ENCODE measurements at places on chromosomes 12 and 14. TPM values are rescaled to one million over a fixed set of nuclear protein-coding genes. Genes with fewer than 3 reads are reported as not detected.

The EXOC3L4 gene
- total RNA-seq, result not detected

The E2F7 gene
- total RNA-seq, result 21.5 TPM

The C14orf180 gene
- not detected for total RNA-seq

The TAS2R19 gene
- total RNA-seq, result 3.1 TPM

The RNF212B gene
- not detected for total RNA-seq

The HNF1A gene
- total RNA-seq, result not detected

The LMNTD1 gene
- total RNA-seq, result not detected

GRCh38 chr12:120713861-120714482, 3.7 kb downstream of the UNC119B start:
- H3K4me1 ChIP-seq, result peaks cover 10% of the 10 kb centered on the region
- peak; percentile 47 for DNase-seq
- H3K27me3 ChIP-seq, result no peaks in the 10 kb centered on the region
- peaks cover 37% of the 10 kb centered on the region for H3K36me3 ChIP-seq

GRCh38 chr14:32509632-32510187, 180.6 kb downstream of the AKAP6 start:
- H3K4me3 ChIP-seq, result no peak overlapping the region
- H3K27me3 ChIP-seq, result no peaks in the 10 kb centered on the region
- H3K4me1 ChIP-seq, result peaks cover 18% of the 10 kb centered on the region
- H3K36me3 ChIP-seq, result no peaks in the 10 kb centered on the region

DNA sequence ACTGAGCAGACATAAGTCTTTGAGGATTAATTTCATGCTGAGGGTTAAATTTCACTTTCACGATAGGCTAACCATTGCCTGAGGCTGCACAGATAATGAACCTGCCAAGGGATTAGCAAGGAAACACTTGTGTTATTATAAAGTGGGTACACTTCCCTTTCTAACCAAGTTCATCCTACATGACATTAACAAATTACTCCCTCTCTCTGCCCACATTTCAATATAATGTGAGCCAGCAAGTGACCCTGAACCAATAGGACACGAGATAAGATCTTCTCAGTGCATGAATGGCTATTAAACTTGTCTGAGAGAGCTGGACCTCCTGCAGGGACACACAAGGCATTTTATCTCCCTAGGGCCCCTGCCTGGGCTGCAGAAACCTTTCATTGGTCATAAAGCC, 173.5 kb downstream of the PAX9 start:
- no peak overlapping the region for H3K27ac ChIP-seq
- no peaks in the 10 kb centered on the region for H3K4me1 ChIP-seq
- H3K4me3 ChIP-seq, result no peak overlapping the region
- no peaks in the 10 kb centered on the region for H3K36me3 ChIP-seq
- DNase-seq, result no peak
- H3K27me3 ChIP-seq, result no peaks in the 10 kb centered on the region

DNA sequence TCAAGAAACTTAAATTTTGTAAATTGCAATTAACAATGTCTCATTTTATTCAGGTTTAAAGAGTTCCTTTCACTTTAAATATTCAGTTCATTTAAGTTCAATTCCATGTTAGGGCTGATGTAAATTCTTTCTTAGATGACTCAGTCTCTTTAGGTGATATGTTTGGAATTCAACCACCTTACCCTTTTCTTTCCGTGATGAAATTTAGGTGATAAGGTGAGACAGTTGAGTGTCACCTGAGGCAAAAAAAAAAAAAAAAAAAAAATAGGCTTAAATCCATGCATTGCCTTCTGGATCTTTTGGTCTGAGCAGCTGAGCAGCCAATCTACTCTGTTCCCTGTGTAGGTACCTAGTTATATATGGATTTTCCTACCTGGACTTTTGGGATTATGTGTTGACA, 299.5 kb downstream of the DAD1 start:
- peaks cover 2% of the 10 kb centered on the region for H3K4me1 ChIP-seq
- H3K27me3 ChIP-seq, result no peaks in the 10 kb centered on the region
- H3K27ac ChIP-seq, result no peak overlapping the region
- no peaks in the 10 kb centered on the region for H3K36me3 ChIP-seq
- H3K4me3 ChIP-seq, result no peak overlapping the region
- no peak for DNase-seq

DNA sequence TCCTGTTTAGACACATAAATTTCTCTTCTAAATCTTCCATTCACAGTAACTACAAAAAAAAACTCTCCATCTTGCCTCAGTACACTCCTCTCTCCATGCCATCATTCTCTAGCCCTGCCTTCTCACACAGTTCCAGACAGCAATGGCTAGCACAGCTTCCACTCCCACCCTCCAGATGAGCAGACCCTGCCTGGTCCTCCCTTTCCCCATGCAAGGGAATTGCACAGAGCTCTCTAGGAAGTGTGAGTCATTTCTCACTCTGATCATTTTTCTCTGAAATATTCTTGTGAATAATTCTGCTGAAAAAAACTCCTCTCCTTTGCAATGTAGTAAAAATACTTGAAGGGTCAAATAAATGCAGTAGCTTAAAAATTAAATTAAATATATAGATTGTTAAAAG, 170.6 kb downstream of the BMP4 start:
- DNase-seq, result no peak
- no peaks in the 10 kb centered on the region for H3K27me3 ChIP-seq
- no peaks in the 10 kb centered on the region for H3K4me1 ChIP-seq
- no peaks in the 10 kb centered on the region for H3K36me3 ChIP-seq

DNA sequence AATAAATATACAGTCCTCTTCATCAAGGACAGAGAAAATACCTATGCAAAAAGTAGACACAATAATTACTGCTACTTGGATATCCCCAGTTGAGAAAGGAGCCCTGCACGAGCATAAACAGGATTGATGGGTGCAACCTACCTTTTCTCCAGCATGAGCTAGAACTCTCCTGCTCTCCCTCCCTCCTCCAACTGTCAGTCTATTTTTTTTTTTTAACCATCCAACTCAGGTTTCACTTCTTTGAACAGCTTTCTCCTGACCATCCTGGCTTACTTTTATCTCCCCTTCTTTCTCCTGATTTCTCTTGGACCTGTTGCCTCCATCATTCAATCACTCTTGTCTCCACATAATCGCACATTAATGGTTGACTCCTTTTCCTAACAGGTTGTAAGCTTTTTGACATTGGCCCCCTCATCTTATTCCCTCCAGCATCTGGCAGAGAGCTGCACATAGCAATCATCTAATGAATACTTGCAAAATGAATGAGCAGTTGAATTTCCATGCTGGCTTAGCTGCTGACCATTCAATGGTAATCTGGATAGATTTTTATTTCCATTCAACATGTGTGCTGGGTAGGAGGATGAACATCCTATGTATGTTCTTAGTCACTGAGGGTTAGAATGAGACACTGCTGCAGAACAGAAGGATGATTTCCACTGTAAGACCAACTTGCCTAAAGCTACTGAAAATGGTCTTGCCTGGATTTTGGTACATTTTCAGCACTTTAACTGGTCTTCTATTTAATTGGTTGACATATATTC, 24.4 kb downstream of the MYBPC1 start:
- no peaks in the 10 kb centered on the region for H3K27me3 ChIP-seq
- DNase-seq, result no peak
- no peak overlapping the region for H3K27ac ChIP-seq
- H3K4me1 ChIP-seq, result no peaks in the 10 kb centered on the region

- no peaks in the 10 kb centered on the region for H3K4me1 ChIP-seq
- H3K36me3 ChIP-seq, result no peaks in the 10 kb centered on the region
These were observed 24.1 kb downstream of the PRIMA1 start for GRCh38 chr14:93764211-93764659.

DNA sequence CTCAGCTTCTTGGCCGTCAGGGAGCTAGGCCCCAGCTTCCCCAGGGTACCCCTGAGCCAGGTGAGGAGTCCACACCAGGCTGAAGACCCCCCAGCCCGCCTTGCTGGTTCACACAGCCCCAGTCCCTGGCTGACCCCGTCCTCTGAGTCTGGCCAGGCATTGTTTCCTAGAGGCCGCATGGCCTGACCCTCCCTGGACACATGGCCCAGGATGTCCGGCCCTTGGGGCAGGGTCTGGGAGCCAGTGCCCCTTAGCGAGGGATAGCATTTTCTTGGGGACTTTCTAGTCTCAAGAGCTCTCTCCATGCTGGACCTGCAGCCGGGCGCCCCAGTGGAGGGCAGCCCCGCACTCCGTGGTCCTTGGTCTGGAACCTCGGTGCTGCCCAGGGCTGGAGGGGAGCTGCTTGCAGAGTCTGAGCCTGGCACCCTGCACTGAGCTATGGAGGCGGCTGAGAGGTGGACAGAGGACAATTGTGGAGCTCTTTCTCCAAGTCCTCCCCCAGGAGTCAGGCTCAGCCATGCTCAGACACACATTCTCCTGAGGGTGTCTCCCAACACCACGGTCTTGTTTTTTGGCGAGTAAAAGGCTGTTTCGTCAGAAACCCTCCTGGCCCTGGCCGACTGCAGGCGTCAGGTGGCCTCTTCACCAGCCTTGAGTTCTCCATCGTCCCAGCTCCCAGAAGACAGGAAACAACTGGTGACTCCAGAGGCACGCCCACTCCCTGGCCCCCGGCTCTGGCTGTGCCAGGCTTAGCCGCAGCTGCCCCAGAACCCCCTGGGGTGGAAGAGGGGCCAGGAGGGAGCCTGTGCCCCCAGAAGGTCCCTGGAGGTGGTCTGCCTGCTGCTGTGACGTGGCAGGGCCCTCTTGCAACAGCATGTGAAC, 17.6 kb upstream of the CRIP2 start:
- H3K4me1 ChIP-seq, result no peaks in the 10 kb centered on the region
- DNase-seq, result no peak
- H3K27ac ChIP-seq, result no peak overlapping the region
- H3K4me3 ChIP-seq, result no peak overlapping the region
- no peaks in the 10 kb centered on the region for H3K27me3 ChIP-seq
- peaks cover 2% of the 10 kb centered on the region for H3K36me3 ChIP-seq

DNA sequence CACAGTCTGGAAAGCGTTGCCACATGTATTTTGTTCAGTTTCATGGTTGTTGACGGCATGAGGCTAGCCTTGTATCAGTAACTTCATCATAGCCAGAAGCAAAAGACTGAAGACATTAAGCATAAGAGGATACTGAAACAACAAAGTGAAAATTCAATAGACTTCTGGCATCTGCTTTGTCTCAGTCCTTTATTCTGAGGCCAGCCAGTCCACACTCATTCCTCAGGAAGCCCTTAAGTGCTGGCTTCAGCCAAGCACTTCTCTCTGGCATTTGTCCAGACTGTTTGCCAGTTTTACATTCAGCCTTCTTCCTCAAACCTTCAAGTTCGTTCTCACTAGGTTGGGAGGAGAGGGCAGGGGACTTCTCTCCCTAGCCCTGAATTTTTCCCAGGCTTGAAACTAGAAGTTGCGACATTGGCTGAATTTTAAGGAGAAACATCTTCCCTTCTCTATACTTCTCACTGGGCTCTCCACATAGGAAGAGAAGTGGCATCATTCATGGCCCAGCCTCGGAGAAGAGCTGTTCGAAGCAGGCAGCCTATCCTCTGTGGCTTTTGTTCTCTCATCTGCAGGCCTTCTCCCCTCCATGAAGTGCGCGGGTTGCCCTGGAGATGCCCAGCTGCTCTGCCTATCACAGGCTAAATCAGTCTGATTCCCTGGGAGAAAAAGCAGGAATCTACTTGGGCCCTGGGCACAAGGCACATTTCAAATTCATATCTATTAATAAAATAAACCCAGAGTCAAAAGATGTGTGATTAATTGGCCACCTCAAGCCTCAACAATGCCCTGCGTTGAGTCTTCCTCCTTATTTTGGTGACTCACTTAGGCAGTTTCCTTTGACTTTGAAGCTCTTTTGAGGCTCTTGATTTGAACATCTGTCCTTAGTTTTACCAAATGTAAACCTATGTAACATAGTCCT, 130.9 kb upstream of the PLEKHA5 start:
- DNase-seq, result peak; percentile 89
- H3K27me3 ChIP-seq, result no peaks in the 10 kb centered on the region
- peak overlapping the region; percentile 78 for H3K27ac ChIP-seq
- peaks cover 15% of the 10 kb centered on the region for H3K4me1 ChIP-seq
- no peak overlapping the region for H3K4me3 ChIP-seq

- no peak for DNase-seq
- peaks cover 16% of the 10 kb centered on the region for H3K27me3 ChIP-seq
- no peaks in the 10 kb centered on the region for H3K36me3 ChIP-seq
- no peak overlapping the region for H3K4me3 ChIP-seq
- H3K4me1 ChIP-seq, result peaks cover 2% of the 10 kb centered on the region
- H3K27ac ChIP-seq, result no peak overlapping the region
These were observed 10.8 kb downstream of the RAPGEF3 start for GRCh38 chr12:47747596-47748506.

DNA sequence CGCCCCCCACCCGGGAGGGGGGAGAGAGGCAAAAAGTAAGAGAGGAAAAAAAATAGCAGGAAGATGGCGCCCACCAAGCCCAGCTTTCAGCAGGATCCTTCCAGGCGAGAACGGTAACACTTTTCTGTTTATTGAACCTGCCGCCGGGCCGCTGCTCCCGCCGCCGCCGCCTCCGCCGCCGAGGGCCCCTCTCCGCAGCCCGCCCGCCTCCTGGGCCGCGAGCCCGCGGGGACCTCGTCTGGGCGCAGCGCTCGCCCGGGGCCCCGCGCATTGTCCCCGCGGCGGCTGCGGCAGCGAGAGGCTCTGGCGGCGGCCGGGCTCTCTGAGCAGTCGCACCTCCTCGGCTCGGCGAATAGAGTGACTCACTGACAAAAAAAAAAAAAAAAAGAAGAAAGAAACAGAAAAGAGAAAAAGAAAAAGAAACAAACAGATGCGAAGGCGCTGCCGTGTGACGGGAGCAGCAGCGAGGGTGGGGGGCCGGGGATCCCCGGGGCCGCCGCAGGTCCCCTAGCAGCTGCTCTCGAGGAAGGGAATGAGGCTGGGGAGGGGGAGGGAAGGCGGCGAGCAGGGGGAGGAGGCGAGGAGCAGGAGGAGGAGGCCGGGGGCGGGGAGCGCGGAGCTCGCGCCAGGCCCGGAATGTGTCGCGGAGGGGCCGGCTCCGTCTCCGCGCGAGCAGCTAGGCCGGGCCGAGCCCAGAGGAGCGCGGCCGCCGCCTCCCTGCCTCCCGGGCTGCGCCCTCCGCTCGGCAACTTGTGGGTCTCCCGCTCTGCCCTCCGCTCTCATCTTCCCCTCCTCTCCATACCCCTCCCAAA, 781 bp downstream of the NPAS3 start:
- peak overlapping the region; percentile 93 for H3K27ac ChIP-seq
- peak overlapping the region; percentile 67 for H3K4me3 ChIP-seq
- peaks cover 19% of the 10 kb centered on the region for H3K4me1 ChIP-seq
- no peaks in the 10 kb centered on the region for H3K36me3 ChIP-seq

DNA sequence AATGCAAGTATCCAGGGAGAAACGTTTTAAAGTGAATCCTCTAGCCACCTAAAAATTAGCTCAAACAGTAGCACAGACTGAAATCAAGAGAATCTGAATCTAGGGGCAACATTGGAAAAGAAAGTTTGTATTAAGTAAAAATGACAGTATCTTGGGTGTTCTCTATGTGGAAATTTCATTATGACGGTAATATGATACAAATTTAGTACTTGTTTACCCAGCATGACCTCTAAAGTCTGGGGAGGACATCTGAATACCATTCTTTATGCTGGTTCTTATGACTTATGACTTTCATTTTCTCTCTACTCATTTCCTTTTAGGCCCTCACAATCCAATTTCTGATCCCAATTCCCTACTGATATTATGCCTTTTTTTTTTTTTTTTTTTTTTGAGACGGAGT, 14.0 kb downstream of the GTSF1 start:
- peaks cover 22% of the 10 kb centered on the region for H3K27me3 ChIP-seq
- H3K36me3 ChIP-seq, result no peaks in the 10 kb centered on the region

GRCh38 chr12:123104809-123105208, 46.1 kb downstream of the PITPNM2 start:
- no peak for DNase-seq
- peaks cover 10% of the 10 kb centered on the region for H3K4me1 ChIP-seq
- no peak overlapping the region for H3K27ac ChIP-seq
- peaks cover 3% of the 10 kb centered on the region for H3K27me3 ChIP-seq

GRCh38 chr12:16163901-16164300, 113.6 kb downstream of the SLC15A5 start:
- H3K27ac ChIP-seq, result no peak overlapping the region
- no peak overlapping the region for H3K4me3 ChIP-seq
- no peak for DNase-seq
- H3K27me3 ChIP-seq, result no peaks in the 10 kb centered on the region
